ENCODE measurements at places on chromosomes 6 and 20.

GRCh38 chr6:167212713-167213005 is 54.9 kb upstream of the GPR31 start:
- no peak for DNase-seq

GRCh38 chr6:110357298-110357663 is 868 bp downstream of the METTL24 start:
- DNase-seq: no peak

DNA sequence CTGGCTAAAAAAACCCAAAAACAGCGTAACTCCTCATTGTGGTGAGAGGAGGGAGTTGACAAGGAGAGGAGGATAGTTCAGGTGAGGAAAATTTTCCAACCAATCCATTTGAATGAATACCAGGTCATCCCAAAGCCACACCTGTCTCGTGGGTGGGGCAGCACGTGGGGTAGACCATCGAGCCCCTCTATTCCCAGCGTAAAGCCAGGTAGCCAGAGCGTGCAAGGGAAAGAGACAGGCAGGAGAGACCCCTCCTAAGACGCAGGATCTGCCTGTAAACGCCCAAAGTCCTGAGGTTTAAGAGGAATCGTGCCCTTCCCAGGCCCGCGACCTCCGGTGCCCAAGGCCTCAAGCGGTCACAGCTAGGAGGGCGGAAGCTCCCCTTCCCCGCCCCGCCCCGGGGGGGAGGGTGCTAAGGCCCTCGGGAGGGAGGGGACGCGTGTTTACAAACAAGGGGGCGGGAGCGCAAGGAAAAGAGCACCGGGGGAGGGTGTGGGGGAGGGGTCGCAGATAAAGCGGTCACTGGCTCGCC is 712 bp downstream of the RXRB start:
- peak; percentile 60 for DNase-seq

DNA sequence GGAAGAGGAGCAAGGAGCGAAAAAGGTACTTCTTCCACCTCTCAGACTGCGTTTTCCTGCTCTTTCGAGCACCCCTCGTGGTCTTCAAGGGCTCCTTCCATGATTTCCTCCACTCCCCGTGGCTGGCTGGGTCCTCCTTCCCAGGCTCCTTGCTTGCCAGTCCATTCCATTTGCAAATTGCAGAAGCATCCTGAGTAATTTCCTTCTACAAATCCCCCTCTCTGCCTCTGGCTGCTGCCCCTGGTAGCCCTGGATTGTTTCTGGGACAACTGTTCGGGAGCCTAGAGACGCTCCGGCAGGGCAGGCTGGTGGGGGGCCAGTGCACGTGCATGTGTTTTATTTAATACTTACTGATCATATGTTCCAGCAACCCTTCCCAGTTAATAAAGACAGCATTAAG is 173.1 kb downstream of the ZMYND8 start:
- DNase-seq: no peak

- DNase-seq: no peak
These were observed 7.7 kb upstream of the SMIM13 start for GRCh38 chr6:11085758-11086435.

DNA sequence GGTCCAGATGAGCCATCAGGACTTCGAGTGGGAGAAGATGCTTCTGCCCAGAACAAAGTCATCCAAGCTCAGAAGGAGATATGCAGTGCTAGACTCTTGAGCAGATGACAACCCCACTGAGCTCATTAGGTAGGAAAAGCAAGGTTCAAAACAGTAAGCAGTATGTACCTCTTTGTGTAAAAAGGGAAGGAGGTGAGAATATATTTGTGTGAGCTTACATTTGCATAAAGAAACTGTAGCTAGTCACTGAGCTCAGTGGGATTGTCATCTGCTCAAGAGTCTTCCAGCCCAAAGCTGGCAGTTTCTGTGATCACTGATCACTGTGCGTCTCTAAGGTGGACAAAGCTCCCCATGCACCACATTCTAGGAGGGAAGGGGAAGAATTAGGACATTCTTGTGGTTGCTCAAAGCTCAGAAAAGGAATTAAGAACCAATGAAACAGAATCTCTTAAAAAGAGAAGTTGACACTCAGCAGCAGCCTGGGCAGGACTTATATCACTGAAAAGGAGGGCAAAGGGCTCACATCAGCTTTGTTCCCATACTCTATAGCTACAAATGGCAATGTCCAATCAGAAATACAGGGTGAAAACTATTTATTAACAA is 90.0 kb upstream of the MAFB start:
- no peak for DNase-seq

GRCh38 chr6:43492673-43493072 is 15.3 kb downstream of the TJAP1 start:
- DNase-seq: no peak

DNA sequence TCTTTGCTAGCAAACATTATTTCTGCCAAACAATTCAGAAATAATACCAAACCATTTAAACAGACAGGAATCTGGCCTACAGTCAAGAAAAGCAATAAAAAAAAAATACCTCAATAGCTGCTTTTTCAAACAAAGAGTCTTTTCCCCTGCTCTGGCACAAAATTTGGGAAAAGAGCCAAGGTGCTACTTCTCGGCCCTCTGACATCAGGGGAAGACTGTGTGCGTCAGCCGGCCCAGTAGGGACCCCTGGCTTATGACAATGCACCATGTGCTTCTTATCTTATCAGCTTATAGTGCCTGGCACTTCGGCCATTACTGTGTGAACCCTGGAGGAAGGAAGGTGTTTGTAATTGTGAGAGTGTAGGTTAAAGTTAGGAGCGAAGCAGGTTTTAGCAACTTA is 89.4 kb downstream of the PDE10A start:
- DNase-seq: no peak

DNA sequence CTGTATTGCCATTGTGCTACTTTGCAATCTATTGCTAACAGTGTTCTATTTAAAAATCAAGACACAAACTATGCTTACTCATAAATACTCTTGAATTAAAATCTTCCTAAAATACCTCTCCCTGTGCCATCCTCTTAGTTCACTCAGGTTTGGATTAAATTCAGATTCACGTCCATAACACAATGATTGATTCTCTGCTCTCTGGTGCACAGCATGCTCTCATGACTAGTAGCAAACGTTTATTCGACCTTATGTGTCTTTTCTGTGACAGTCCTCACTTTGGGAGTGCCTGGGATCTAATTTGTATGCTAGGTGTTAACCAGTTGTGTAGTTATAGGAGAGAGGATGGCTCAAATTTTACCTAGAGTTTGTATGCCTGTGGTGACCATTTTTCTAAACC is 270.4 kb upstream of the FKBP1C start:
- no peak for DNase-seq

- DNase-seq: no peak
These were observed 41.7 kb downstream of the SRPK1 start for GRCh38 chr6:35879151-35879550.

DNA sequence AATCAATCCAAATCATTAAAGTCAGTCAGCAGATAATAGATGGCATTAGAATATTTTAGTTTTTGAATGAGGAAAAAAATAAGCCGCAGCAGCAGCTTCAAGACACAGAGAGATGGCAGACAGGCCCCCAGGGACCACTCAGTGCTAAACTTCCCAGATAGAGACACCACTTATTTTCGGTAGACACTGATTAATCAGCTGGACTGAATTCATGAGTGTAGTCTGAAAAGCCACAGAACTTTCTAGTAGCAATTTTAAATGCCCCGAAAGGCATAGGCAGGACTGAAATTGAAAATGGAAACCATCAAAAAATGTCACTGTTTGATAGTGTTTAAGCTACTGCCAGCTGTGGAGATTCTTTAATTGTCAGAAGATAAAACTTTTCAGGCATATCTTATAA is 3.1 kb upstream of the CLDN20 start:
- DNase-seq: no peak

GRCh38 chr6:105609375-105609991 is 206.6 kb upstream of the PREP start:
- no peak for DNase-seq

DNA sequence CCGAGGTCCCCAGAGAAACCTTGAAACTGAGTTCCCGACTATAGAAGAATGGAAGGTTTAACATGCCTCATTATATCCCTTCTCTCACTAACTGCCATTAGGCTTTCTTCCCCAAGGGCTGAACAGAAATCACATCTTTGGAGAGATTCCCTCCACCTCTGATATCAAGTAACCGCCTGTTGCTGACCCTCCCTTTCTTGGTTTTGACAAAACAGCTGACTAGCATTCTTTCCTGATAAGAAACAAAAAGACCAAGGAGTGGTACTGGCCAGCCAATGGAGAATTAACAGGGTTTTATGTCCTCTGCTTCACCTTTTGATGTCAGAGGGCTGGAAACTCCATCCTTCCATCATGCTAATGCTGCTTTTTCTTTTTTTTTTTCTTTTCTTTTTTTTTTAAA is 176.6 kb upstream of the ADGRB3 start:
- no peak for DNase-seq
